ENCODE measurements at places on chromosomes 16 and 17.

DNA sequence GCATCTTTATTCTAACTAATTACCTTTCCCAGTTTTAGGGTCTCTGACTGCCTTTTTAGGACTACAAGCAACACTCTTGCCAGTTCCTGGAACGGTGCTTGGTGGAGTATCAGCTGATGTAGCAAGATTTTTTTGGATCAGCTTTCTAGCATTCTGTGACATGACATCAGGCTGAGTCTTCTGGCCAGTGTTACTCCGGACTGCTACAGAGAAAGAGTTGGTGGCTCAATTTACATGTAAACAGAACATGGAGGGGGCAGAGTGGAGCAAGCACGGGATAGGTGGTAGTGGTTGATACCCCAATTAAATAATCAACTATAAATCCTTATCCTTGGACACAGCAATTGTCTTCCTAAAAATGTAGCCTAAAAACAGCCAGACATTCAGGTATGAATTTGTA lies 10.6 kb upstream of the ARL6IP1 start:
- DNase-seq: no peak

DNA sequence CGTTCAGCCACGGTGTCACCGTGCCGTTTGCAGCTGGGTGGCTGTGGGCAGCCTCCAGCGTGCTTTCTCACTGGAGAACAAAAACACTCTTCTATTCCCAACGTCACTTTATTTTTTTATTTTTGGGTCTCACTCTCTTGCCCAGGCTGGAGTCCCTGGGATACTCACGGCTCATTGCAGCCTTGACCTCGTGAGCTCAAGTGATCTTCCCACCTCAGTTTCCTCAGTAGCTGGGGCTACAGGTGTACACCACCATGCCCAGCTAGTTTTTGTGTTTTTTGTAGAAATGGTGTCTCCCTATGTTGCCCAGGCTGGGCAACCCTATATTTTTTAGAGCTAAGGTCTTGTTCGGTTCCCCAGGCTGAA lies 34.4 kb upstream of the ZC3H18 start:
- no peak for DNase-seq

GRCh38 chr16:18969050-18969854 lies 14.5 kb upstream of the TMC7 start:
- peak; percentile 74 for DNase-seq

DNA sequence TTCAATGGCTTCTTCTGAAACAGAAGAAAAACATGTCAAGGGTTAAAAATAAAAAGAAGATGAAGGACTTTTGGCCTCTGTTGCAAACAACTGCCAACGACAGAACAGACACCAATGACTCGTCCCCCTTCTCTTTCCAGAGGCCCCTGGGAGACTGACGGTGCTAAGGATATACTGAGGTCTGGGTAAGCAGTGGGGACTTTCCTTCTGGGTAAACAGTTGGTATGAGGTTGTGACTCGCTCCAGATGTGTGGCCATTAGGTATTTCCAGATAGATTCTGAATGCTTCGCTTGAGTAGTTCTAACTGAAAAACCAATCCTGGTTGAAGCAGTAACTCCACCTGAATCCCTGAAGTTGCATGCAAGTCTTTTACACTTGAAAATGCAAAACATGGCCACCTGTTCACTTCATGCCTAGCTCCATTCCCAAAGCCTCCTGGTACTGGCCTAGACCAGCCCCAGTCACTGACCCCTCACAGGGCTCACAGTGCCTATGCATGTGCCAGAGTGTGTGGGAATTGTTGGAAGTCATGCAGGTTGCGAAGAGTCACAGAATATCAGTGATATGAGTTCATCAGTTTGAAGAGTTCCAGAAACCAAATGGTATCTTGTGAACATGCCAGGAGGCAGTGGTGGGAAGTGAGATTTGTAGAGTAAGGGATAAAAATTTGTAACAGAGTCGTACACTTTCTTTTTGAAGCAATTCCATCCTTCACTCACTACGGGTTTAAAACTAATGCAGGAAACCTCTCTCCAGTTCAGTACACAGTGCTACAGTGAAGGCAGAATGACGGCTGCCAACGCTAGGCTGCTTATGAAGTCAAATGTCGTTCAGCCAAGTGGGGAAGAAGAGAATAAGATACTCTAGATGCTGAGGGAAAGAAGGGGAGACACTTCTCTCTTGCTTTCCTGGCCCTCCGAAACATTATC lies 217.8 kb downstream of the ZFHX3 start:
- DNase-seq: peak; percentile 34

DNA sequence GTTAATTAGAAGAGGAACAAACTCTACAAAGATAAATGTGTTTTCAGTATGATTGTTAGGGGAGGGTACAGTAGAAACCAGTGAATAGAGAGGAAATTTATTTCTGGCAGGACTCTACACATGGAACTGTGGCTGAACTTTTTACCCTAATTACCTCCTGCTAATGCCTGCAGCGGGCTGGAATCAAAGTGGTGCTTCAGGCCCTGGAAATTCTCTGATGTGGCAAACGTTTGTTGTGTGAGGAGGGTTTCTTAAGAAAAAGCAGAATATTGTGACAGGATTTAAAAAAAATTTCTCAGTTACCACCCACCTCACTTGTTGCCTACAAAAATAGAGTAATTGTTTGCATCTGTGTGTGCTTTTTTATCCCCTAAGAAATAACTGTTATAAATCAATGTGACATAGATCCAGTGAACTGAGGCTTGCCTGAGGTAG lies 154.5 kb downstream of the BCAS3 start:
- peak; percentile 14 for DNase-seq

DNA sequence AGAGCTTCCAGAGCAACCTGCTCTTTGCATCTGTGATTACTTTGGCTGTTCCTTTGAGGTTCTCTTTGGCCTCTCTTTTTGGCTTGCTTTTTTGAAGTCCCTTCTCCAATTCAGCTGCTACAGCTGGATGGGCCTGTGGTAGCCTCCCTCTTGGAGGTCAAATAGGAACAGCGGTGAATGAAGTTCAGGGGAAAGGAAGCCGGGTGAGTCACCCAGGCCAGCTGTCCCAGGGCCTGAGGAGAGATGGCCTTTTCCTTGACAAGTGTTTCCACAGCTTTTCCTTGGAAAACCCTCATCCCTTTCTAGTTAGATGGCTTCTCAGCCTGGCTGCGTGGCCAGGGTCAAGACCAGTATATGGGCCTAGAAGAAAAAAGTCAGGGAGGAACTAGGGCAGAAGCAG lies 103.1 kb downstream of the STX8 start:
- peak; percentile 62 for DNase-seq

Data from EH (cell line).